ENCODE measurements at places on chromosomes 7 and 10. TPM values are rescaled to one million over a fixed set of nuclear protein-coding genes. Genes with fewer than 3 reads are reported as not detected.

TRA2A gene
- 113 TPM for total RNA-seq

GSAP gene
- 3.5 TPM for total RNA-seq

GPR37 gene
- total RNA-seq: not detected

PDCD4 gene
- 115 TPM for total RNA-seq

KCNH2 gene
- total RNA-seq: 0.07 TPM

MLXIPL gene
- not detected for total RNA-seq

MRLN gene
- not detected for total RNA-seq

LIPF gene
- total RNA-seq: not detected

MMRN2 gene
- not detected for total RNA-seq

EIF5AL1 gene
- total RNA-seq: 1.8 TPM

REEP3 gene
- total RNA-seq: 23.4 TPM

WEE2 gene
- not detected for total RNA-seq

AKR1C4 gene
- total RNA-seq: not detected

FAM185A gene
- total RNA-seq: 10.8 TPM

BHLHA15 gene
- total RNA-seq: 0.33 TPM

RELN gene
- total RNA-seq: not detected

SLC18A2 gene
- not detected for total RNA-seq

Data from activated CD8-positive, alpha-beta memory T cell treated with anti-CD3 and anti-CD28 coated beads, Interleukin-2, amount 10 ng/mL, durations not matched to agents 7 days and 5 days (primary cell).